ENCODE measurements at places on chromosomes 7 and 10. TPM values are rescaled to one million over a fixed set of nuclear protein-coding genes. Genes with fewer than 3 reads are reported as not detected.

GRCh38 chr10:89019569-89020327 is 29.1 kb downstream of the FAS start:
- no peak overlapping the region for H3K4me3 ChIP-seq
- no peak overlapping the region for H3K27ac ChIP-seq
- no peak for DNase-seq
- H3K27me3 ChIP-seq: no peaks in the 10 kb centered on the region
- H3K4me1 ChIP-seq: no peaks in the 10 kb centered on the region

DNA sequence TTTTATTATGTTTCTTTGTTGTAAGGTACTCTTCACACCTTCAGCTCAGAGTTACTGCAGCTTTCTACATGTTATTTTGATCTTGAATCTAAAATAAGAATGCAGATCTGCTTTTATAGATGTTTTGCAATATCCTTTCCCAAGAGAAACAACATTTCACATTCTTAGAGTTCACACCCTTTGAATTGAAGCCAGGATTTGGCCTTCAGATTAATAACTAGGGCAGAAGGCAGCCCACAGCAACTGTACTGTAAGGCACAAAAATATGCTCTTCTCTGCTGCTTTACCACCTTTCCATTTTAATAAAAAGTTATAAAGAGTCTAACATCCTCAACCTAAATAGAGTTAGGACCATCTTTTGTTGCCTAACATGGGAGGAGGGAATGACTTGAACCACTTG is 224.7 kb downstream of the LHFPL3 start:
- no peaks in the 10 kb centered on the region for H3K4me1 ChIP-seq
- no peak for DNase-seq
- no peak overlapping the region for H3K27ac ChIP-seq

- DNase-seq: no peak
- H3K4me1 ChIP-seq: no peaks in the 10 kb centered on the region
- no peak overlapping the region for H3K27ac ChIP-seq
- H3K36me3 ChIP-seq: no peaks in the 10 kb centered on the region
- H3K4me3 ChIP-seq: no peak overlapping the region
- no peaks in the 10 kb centered on the region for H3K27me3 ChIP-seq
These were observed 45.5 kb upstream of the ANAPC16 start for GRCh38 chr10:72170263-72170662.

DNA sequence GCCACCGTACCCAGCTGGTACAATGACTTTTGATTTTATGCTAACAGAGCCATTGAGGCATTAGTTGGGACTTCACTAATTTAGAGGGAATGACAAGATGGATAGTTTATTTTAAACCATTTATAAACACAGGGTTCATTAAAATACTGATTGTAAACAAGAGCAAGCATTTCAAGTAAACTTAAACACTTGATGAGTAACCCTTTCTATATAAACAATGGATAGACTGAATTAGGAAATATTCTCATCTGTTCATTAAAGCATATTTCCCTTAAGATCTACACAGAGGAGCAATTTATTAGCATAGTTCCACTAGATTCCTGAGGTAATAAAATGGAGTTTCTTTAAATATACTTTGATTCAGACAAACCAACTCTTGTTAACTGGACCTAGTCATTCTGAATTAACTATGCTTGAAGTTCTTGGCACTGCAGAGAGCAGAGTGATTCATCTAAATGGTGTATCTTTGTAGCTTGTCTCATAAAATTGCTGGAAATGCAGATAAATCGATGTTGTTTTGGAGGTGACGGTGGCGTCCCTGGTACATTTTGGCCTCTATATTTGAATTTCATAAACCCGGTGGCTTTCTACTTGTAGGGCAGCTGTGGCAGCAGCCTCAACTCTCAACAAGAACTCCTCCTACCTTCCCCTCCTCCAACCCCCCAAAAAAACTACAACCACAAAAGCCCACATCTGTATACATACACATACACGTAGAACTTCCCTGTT is 15.4 kb upstream of the VDAC2 start:
- H3K36me3 ChIP-seq: no peaks in the 10 kb centered on the region
- H3K4me1 ChIP-seq: no peaks in the 10 kb centered on the region
- no peak overlapping the region for H3K27ac ChIP-seq
- no peak overlapping the region for H3K4me3 ChIP-seq

DNA sequence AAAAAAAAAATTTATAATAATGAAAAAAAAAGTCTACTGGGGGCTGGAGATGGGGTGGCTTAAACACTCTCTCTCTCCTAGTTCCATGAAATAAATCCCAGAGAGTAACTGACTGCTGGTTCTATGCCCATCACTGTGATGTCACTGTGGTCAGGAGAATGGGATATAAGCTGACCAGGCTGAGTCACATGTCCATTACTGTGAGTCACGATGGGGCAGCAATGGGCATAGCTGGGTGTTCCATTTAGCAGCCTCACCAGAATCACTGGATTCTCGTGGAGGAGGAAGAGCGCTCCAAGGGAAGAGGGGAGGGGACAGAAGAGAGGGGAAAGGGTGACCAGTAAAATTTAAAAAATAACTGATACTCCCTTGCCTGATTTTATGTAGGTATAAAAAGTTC is 37.1 kb downstream of the MASTL start:
- H3K27me3 ChIP-seq: no peaks in the 10 kb centered on the region
- no peak overlapping the region for H3K27ac ChIP-seq
- peaks cover 6% of the 10 kb centered on the region for H3K36me3 ChIP-seq
- H3K4me1 ChIP-seq: no peaks in the 10 kb centered on the region

DNA sequence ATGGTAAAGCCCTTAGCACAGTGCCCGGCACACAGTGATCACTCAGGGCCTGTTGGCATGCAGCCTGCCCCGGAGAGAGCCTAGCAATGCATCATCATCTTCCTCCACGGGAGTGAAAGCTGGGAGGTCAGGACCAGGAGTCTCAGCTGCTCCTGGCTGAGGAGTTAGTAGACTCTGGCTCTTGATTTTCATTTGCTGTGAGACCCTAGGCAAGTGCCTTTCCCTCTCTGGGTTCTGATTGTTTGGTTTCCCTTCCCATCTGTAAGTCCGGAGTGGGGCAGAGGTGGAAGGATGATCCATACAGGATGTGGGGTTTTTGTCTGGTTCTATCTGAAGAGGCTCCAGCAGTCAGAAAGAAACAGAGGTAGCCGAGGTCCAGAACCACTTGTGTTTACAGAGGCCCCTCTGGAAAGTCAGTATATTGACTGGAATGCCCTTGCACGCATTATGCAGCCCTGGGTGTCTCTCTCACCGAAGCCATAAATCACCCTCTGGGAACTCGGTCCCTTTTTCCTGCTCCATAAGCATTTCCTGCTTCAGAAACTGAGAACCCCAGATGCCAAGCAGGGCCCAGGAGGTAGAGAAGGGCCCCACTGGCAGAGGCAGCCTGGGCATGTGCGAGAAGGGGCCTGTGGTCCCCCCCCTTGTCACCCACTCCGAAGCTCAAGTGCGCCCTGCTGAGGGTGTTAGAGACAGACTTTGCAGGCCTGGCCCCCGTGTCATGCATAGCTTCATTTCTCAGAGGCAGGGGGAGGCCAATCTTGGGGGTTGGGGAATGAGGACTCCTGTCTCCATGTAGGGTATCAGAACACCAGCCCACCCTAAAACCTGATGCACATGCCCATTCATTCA is 8.5 kb downstream of the UNC5B start:
- no peak overlapping the region for H3K4me3 ChIP-seq
- no peaks in the 10 kb centered on the region for H3K27me3 ChIP-seq
- no peaks in the 10 kb centered on the region for H3K36me3 ChIP-seq
- H3K27ac ChIP-seq: no peak overlapping the region
- no peak for DNase-seq

DNA sequence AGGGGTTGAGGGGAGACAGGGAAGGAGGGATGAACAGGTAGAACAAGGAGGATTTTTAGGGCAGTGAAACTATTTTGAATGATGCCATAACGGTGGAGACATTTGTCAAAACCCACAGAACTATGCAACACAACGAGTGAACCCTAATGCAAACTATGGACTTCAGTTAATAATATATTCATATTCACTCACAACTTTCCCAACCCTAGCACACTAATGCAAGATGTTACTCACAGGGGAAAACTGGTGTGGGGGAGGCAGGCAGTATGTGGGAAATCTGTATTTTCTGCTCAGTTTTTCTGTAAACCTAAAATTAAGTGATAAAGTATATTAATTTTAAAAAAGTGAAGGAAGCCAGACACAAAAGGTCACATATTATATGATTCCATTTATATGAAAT is 17.3 kb downstream of the GNA12 start:
- H3K27me3 ChIP-seq: no peaks in the 10 kb centered on the region
- H3K4me1 ChIP-seq: peaks cover 2% of the 10 kb centered on the region
- no peaks in the 10 kb centered on the region for H3K36me3 ChIP-seq
- no peak for DNase-seq
- H3K27ac ChIP-seq: no peak overlapping the region
- no peak overlapping the region for H3K4me3 ChIP-seq

- H3K4me3 ChIP-seq: no peak overlapping the region
- DNase-seq: no peak
- H3K36me3 ChIP-seq: no peaks in the 10 kb centered on the region
- no peak overlapping the region for H3K27ac ChIP-seq
- no peaks in the 10 kb centered on the region for H3K4me1 ChIP-seq
These were observed 48.2 kb downstream of the ST8SIA6 start for GRCh38 chr10:17406036-17406834.

DNA sequence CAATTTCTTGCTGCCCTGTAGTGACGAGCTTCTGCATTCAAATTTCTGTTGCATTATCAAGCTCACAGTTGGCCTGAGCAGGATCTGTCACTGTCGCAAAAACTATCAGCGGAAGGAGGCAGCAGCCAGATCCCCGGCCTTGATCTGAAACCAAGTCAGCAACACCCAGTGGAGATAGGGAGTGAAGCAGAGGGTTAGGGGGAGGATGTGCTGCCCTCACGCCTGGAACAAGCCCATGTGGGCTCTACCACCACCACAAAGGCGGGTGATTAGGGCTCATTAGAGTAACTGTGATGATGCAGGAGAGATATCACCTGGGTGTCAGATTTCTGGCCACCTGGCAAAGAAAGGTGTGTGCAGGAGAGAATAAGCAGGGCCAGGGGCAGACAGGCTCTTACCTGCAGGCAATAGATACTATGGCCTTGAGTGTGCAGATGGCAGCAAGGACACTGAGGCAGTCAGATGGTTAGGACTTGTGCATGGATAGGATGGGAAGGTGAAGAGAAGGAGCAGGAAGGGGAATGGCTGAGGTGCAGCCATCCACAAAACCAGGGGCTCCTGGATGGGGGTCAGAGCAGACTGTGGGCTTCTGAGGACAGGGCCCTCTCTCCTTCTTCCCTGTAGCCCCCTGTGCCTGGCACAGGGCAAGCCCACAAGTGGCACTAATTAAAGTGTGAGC is 417.3 kb downstream of the RPS24 start:
- no peak for DNase-seq
- H3K4me1 ChIP-seq: no peaks in the 10 kb centered on the region
- no peak overlapping the region for H3K4me3 ChIP-seq
- no peaks in the 10 kb centered on the region for H3K27me3 ChIP-seq
- H3K27ac ChIP-seq: no peak overlapping the region
- H3K36me3 ChIP-seq: no peaks in the 10 kb centered on the region

DNA sequence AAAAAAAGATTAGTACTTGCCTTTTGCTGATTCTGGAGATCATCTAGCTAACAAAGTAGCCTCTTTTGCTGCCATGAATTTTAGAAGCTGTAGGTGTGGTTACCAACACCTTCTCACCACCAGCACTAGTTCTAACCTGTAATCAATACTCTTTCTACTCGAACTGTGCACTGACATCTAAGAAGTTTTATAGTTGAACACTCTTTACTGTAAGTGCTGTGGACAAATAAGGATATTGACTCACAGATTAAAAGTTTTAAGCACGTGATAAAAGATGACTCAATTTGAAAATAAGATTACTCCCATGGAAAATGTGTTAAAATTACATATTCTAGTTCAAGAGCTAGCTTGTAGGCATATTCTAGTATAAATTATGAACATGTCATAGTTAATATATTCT is 89.9 kb downstream of the REEP3 start:
- no peak overlapping the region for H3K4me3 ChIP-seq
- no peak for DNase-seq
- no peaks in the 10 kb centered on the region for H3K27me3 ChIP-seq
- no peaks in the 10 kb centered on the region for H3K4me1 ChIP-seq
- H3K27ac ChIP-seq: no peak overlapping the region
- no peaks in the 10 kb centered on the region for H3K36me3 ChIP-seq

- no peaks in the 10 kb centered on the region for H3K27me3 ChIP-seq
- no peak overlapping the region for H3K27ac ChIP-seq
- no peak for DNase-seq
These were observed 49.5 kb upstream of the DNAJC1 start for GRCh38 chr10:22053048-22053447.

DNA sequence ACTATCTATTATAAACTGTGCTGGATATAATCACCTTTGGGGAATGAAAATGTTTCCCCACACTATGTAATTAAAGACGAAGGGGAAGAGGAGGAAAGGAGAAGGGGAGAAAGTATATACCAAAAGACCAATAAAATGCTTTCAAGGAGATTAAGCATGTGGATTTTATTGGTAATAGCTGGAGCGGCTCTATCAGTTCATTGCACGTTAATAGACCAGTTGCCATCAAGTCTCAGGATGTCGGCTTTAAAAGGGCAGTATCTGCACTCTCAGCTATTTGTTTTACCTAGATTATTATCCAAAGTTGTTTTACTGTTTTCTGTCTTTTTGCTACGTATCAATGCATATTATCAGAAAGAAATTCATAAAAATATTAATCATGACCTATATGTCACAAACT is 9.0 kb downstream of the ETV1 start:
- H3K4me3 ChIP-seq: no peak overlapping the region
- H3K27ac ChIP-seq: no peak overlapping the region
- H3K27me3 ChIP-seq: no peaks in the 10 kb centered on the region

- no peak overlapping the region for H3K27ac ChIP-seq
- no peak for DNase-seq
- no peaks in the 10 kb centered on the region for H3K36me3 ChIP-seq
- H3K4me1 ChIP-seq: no peaks in the 10 kb centered on the region
These were observed 1.0 kb downstream of the NXPH1 start for GRCh38 chr7:8434290-8435002.

GRCh38 chr7:35463176-35463700 is 209.3 kb upstream of the TBX20 start:
- no peak overlapping the region for H3K4me3 ChIP-seq
- no peaks in the 10 kb centered on the region for H3K36me3 ChIP-seq
- no peaks in the 10 kb centered on the region for H3K4me1 ChIP-seq
- no peak for DNase-seq
- H3K27ac ChIP-seq: no peak overlapping the region
- H3K27me3 ChIP-seq: no peaks in the 10 kb centered on the region

GRCh38 chr10:118277871-118278270 is 64.3 kb downstream of the FAM204A start:
- no peak overlapping the region for H3K4me3 ChIP-seq
- no peaks in the 10 kb centered on the region for H3K36me3 ChIP-seq
- H3K27me3 ChIP-seq: no peaks in the 10 kb centered on the region
- DNase-seq: no peak
- H3K4me1 ChIP-seq: no peaks in the 10 kb centered on the region
- no peak overlapping the region for H3K27ac ChIP-seq

Gene CHAT
- total RNA-seq: not detected

Gene GPER1
- 12.7 TPM for total RNA-seq

Gene HYAL4
- not detected for total RNA-seq

Gene OAT
- 7.3 TPM for total RNA-seq

Gene OGDHL
- total RNA-seq: 98.5 TPM

Gene NOS3
- 5.8 TPM for total RNA-seq

Gene DYNC1I1
- 0.35 TPM for total RNA-seq

Gene FAM25G
- not detected for total RNA-seq

Gene VIPR2
- total RNA-seq: 0.15 TPM

Gene SLC26A3
- total RNA-seq: 2.1 TPM
